ENCODE measurements at places on chromosomes 12 and 14.

DNA sequence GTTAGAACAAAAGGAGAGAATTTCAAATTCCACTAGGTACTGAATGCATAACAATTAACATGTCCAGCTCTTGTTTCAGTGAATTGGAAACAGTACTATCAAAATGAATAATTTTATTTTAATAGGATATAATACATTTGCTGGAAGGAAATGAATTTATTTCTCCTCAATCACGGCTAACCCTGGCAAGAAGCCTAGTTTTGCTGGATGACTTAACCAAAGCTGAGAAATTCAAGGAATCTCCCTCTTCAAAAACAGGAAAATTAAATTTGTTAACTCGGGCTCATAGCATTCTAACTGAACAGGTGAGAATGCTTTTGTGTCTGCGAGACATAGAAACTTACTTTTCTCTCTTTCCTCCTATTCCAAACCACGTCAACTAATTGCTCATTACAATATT lies 163.5 kb upstream of the NEDD1 start:
- no peak for DNase-seq

GRCh38 chr14:59229653-59230406 lies 41.4 kb downstream of the DAAM1 start:
- no peak for DNase-seq

GRCh38 chr12:13536219-13536910 lies 339.8 kb downstream of the EMP1 start:
- DNase-seq, result no peak

GRCh38 chr12:131126662-131127173 lies 173.0 kb downstream of the ADGRD1 start:
- no peak for DNase-seq

GRCh38 chr14:50620341-50620740 lies 47.8 kb downstream of the SAV1 start:
- no peak for DNase-seq

- no peak for DNase-seq
These were observed 41.7 kb upstream of the OR5AU1 start for GRCh38 chr14:21197418-21198205.

DNA sequence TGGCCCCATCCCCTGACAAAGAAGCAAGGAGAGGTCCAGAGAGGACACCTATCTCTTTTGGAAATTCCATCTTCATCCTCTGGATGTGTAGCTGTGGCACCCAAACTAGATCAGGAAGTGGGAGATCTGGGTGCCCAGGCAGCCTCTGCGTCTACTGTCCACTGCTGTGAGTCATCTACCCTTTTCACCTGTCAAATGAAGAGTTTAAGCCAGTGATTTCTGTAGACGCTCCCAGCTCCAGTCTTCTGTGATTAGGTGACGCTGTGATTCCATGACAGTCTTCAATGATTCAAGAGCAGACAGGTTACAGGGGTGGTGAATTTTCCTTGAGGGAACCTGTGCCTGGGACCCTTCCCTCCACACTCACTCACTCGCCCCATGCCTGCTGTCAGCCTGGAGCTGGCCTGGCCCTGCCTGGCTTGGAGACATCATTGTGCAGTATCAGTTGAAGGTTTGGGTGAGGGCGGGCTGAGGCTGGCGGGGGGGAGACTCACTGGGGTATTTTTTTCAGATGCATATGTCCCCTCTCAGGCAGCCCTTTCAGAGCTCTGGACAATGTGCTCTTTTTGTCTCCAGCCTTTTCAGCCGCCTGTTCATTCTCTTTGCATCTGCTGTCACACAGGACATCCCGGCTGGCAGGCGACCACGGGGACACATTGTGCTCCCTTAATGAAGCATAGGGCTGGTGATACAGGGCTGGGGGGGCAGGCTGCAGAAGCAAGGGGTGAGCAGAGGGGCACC lies 56.8 kb upstream of the PARP11 start:
- no peak for DNase-seq

DNA sequence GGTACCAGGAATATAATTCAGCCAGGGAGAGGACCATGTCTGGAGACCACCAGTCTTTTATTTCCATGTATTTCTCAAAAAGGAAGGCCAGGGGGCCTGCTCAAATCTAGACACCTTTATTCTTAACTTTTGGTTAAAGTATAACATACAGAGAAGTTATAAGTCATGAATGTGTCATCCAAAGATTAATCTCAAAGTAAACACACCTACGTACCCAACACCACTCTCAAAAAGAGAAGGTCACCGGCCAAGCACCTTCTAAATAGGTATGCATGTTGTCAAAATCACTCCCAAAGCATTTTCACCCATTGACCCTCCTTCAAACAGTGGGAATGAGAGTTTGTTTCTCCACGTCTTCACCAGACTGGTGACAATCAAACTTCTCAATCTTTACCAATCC lies 60.0 kb upstream of the FZD10 start:
- DNase-seq, result no peak

GRCh38 chr12:28883406-28883997 lies 265.6 kb upstream of the FAR2 start:
- DNase-seq, result no peak
